ENCODE measurements at places on chromosomes 6 and 20. TPM values are rescaled to one million over a fixed set of nuclear protein-coding genes. Genes with fewer than 3 reads are reported as not detected.

- DNase-seq: no peak
Measured at GRCh38 chr6:163539101-163539762, 124.7 kb downstream of the QKI start.

GRCh38 chr20:50304501-50304856, 113.8 kb downstream of the CEBPB start:
- DNase-seq: no peak

Gene RIPPLY2
- total RNA-seq: not detected

Gene RAMACL
- total RNA-seq: 0.23 TPM

DNA sequence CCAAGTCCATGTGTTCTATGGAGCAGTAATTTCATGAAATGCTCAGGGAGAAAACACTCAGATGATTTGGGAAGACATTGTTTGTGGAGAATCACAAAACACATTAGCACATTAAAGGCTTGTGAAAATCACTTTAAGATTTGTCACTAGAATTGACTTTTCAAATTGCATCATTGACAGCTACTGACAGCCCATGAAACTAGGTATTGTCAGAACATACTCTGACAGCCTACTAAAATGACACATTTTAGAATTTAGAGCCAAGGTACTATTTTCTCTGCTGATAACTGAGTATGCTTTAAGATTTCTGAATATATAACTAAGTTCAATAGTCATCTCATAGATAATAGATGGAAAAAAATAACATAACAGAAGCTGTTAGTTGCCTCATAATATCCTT, 67.4 kb upstream of the FOXC1 start:
- no peak for DNase-seq

DNA sequence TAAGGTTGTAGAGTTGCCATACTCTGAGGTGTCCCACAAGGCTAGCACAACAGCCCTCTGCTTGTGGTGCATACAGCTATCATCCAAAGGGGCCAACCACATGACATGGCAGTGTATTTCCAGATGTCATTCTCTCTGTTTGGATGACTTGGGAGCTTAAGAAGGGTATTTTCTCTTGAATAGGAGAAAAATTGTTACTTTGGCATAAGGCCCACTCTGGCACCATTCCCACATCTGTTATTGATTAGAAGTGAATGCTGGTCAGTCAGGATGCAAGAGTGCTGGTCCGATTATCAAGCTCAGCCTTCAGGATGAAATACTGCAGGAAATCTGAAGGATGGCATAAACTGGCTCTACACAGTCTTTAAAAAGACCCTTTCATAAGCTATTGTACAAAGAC, 83.6 kb upstream of the C20orf144 start:
- no peak for DNase-seq

GRCh38 chr6:108608453-108609275, 47.9 kb downstream of the FOXO3 start:
- no peak for DNase-seq

DNA sequence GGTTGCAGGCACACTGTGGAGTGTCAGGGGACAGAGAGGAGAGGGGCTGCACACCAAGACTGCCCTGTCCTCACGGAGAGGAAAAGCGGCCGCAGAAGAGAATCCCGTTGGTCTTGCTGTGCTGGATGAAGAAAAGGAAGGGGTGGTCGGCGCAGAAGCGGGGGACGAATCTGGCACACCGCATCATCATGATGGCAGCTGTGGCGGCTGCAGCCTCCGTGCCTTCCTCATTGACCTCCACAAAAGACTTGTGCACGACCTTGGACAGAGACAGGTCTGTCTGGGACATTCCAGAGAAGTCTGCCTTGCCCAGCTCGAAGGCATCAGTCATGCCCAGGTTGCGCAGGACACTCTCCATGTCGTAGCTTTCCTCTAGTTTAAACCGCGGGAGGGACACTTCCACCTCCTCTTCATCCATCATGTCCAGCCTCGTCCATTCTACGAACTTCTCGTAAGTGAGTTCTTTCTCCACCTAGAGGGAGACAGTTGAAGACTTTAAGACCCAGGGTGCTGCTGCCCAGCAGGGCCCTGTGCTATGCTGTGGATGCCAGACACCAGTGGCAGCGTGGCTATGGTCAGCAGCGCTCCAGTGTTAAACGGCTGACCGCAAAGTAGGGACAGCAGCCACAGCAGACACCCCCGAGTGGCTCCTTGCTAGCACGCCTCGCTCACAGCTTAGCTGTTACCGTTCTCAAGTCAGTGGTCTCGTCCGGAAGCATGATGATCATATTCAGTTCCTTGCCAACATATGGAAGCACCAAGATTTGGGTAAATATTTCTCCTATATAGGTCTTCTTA, 22.9 kb downstream of the SERPINB6 start:
- no peak for DNase-seq

- DNase-seq: no peak
Measured at GRCh38 chr6:4910037-4910760, 93.6 kb downstream of the RPP40 start.

DNA sequence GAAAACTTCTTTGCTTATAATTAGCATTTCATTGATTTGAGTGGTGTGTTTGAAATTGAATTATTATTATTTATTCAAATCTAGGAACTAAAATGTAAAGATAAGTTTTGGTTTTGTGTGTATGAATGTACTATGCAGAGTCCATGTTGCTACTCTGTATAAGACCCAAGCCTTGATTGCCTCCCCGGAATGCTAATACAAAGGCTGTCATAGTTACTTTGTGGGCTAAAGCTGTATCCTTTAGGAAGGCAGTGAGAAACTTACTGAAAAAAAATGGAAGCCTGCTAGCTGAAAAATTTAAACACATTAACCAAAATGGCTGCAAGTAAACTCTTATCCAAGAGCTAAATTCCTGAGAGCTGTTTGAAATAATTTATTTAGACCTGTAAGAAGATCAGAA, 213.3 kb downstream of the ZFAND3 start:
- no peak for DNase-seq

DNA sequence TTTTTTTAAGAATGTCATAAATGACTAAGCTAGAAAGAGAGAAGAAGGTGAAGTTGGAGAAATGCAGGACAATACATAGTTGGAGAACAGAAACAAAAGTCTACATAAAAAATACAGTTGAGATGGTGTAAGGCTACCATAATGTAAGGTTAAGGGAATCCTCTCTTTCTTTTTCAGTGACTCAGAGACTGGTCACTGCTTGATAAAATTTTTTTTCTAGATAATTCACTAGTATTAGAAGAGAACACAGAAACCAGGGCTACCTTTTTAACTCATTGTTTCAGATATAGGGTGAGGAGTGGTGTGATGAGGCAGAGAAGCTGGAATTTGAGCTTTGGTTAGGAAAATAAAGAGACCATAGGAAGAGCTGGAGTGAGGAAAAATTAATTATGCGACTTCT, 18.2 kb upstream of the EDN1 start:
- DNase-seq: no peak

Gene HRH3
- not detected for total RNA-seq

Gene TRIM31
- total RNA-seq: not detected

DNA sequence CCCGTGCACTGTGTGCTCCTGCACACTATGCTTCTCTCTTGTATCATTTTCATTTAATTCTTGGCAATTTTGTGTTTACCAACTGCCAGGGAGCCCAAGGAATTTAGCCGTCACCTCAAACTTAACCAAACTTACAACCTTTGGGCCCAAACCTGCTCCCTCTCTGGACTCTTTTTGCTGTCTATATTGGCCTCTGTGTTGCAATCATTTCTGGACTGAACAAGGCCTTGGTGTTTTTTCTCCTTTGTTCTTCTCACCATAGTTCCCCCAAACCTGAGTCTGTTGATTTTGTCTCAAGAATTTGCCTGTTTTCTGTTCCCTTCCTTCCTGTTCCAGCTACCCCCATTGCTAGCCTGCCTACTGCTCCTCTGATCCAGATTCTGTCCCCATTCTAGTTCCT, 19.2 kb downstream of the DCBLD1 start:
- DNase-seq: no peak

Gene ENPP3
- total RNA-seq: 0.45 TPM

GRCh38 chr6:11785415-11785773, 6.8 kb upstream of the ADTRP start:
- peak; percentile 59 for DNase-seq

GRCh38 chr20:47999166-47999565, 213.9 kb upstream of the SULF2 start:
- no peak for DNase-seq

- no peak for DNase-seq
Measured at GRCh38 chr6:134932535-134933470, 17.1 kb downstream of the ALDH8A1 start.

Data from activated CD4-positive, alpha-beta memory T cell treated with anti-CD3 and anti-CD28 coated beads, Interleukin-2, amount 10 ng/mL, durations not matched to agents 7 days and 5 days (primary cell).